ENCODE measurements at places on chromosomes 16 and 17.

GRCh38 chr16:49639739-49640431, 216.0 kb downstream of the ZNF423 start:
- peak; percentile 28 for DNase-seq

- no peak for DNase-seq
Measured at GRCh38 chr16:27240948-27241531, 27.5 kb downstream of the NSMCE1 start.

- no peak for DNase-seq
Measured at GRCh38 chr16:89370081-89370511, 120.3 kb downstream of the ANKRD11 start.

DNA sequence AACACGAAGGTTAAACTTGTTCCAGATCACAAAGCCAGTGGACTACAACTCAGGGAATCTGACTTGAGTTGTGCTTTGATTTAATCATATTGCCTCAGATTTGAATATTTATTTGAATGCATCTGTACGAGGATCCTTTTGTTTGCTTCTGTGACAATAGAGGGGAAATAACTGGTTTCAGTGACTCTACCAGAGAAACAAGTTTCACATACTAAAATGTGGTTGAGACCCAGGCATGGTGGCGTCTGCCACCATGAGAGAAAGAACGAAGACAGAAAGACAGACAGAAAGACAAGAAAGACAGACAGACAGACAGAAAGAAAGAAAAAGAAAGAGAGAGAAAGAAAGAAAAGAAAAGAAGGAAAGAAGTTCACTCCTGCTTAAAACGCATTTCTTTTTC, 24.0 kb downstream of the YWHAE start:
- no peak for DNase-seq

- no peak for DNase-seq
Measured at GRCh38 chr17:77512062-77512946, 371.5 kb downstream of the SEC14L1 start.

DNA sequence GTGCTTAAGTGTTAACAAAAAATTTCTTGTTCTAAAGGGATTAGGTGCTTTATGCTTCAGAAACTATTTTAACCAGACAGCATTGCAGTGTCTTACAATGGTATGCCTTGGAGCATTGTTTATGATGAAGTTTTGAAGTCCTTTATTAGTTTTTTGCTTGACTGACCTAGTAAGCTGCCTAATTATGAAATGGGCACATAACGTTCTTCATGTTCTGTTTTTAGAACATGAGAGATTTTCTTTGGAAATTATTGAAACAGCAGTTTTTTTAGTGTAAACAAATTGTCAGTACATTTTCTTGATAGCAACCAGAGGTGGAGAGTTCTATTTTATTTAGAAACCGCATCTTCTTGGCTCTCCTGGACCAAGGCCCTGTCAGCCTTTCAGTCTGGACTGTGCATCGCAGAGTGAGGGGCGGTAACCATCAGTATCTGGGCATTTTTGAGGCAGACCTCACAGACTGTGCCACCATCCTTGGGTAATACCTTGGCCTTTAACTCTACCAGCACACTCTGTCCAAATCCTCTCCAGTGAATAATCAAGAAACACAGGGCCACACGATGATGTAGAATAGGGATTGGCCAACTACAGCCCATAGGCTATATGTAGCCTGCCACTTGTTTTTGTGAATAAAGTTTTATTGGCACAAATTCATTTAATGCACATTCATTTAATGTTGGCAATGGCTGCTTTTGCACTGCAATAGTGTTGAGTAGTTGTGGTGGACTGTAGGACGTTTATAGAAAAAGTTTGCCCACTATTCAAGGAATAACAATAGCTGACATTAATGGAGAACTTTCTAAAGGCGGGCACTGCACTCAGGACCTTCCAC, 81.1 kb downstream of the VPS35L start:
- no peak for DNase-seq

- DNase-seq, result no peak
Measured at GRCh38 chr16:88308441-88309173, 74.2 kb upstream of the ZNF469 start.

DNA sequence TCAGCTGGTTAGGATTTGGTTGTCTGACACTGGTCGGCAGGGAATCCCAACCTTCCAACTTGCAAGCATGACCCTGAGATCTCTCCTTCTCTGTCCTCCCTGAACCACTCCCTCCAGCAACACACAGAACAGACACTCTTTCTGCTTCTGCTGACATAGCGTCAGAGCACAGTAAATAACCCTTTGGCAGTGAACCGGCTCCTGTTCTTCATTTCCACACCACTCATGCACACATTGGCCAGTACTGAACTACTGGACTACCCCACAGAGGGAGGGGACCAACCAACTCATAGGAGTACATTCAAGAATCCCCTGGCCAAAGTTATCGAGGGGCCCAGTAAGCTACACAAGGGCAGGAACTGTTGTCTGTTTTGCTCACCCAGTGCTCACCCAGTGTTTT, 138.2 kb downstream of the ZNF423 start:
- no peak for DNase-seq

GRCh38 chr17:64130559-64131001, 636 bp upstream of the ERN1 start:
- peak; percentile 53 for DNase-seq

DNA sequence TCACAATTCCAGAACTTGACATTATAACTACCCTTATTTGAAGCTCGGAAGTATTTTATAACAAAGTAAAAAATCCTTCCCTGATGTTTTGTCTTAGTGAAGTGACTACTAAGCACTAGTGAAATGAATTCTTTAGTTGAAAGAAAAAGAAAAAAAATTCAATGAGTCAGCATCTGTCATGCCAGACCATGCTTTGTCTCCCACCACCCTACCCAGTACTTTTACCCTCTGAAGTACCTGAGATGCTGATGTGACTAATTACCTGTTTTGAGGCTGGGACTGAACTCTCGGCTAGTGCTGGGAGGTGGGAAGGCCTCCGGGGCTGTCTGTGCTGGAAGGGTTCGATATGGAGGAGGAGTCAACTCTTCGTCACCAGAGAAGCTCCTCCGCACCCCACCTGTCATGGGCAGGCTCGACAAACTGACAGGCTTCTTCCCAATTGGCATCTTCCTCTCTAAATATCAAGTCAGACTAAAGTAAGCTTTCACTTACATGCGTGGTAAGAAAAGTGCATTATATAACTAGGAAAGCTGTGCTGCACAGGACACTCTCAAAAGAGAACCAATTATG, 19.6 kb downstream of the NME2 start:
- DNase-seq, result no peak

GRCh38 chr16:23869052-23869451, 33.3 kb downstream of the PRKCB start:
- no peak for DNase-seq

- no peak for DNase-seq
Measured at GRCh38 chr16:57906382-57907316, 64.3 kb downstream of the CNGB1 start.

DNA sequence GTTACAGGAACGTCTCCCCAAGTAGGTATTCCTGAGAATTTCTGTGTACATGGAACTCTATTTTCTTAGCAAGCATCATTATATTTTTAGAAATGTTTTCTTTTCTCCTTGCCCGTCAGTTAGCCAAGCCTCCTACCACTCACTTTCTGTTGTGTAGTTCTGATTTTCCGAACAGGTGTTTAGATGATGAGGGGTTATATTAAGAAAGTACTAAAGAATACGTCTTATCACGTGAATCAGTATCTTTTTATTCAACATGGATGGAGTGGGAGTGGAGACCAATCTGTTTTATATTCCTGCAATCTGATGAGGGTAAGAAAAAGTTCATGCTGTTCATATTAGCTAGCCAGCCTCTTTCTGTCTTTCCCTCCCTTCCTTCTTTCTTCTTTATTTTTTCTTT, 29.4 kb downstream of the MSI2 start:
- DNase-seq, result no peak

- no peak for DNase-seq
Measured at GRCh38 chr17:40678902-40679522, 14.0 kb upstream of the KRT222 start.

DNA sequence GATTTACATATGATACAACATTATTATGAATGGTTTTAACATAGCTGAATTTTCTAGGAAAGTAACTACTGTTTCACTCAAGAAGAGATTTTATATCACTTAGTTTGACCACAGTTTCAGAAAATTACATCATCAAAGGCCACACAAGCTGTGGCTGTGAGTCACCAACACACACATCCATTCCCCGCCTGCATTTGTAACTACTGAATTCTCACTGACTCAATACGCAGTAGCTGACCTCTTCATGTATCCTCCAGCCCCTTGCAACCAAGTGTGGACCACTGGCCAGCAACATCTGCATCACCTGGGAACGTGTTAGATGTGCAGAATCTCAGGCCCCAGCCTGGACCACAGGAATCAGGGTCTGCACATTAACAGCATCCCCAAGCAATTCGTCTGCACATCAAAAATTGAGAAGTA, 197.6 kb downstream of the XYLT1 start:
- DNase-seq, result no peak

DNA sequence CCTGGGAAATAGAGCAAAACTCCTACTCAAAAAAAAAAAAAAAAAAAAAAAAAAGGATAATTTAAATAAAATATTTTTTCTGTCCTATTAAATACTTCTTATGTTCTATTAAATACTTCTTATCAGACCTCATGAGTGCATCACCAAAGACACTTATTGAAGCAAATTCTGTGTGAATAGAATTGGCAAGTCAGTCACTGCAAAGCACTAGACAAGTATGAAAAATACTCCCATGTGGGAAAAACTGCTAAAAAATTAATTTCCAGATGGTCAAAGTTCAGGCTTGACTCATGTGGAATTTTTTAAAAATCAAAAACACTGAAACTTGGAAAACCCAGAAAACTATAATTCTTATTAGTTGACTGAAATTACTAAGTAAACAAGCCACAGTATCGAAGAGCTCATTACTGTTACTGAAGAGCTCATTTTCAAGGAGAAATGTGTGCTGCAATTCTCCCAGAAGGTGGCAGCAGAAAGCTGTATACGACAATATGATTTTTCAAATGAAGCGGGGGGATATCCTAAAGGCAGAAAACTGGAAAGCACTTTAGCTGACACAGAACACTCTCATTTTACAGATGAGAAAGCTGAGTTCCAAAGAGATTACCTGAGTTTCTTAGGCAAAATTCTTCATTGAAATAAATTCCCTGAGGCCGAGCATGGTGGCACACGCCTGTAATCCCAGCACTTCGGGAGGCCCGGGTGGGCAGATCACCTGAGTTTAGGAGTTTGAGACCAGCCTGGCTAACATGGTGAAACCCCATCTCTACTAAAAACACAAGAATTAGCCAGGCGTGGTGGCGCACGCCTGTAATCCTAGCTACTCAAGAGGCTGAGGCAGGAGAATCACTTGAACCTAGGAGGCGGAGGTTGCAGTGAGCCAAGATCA, 15.9 kb upstream of the FBXO47 start:
- peak; percentile 52 for DNase-seq

GRCh38 chr16:55512941-55513340, 4.1 kb downstream of the LPCAT2 start:
- no peak for DNase-seq

GRCh38 chr17:31400481-31400950, 9.0 kb downstream of the RAB11FIP4 start:
- DNase-seq, result no peak

DNA sequence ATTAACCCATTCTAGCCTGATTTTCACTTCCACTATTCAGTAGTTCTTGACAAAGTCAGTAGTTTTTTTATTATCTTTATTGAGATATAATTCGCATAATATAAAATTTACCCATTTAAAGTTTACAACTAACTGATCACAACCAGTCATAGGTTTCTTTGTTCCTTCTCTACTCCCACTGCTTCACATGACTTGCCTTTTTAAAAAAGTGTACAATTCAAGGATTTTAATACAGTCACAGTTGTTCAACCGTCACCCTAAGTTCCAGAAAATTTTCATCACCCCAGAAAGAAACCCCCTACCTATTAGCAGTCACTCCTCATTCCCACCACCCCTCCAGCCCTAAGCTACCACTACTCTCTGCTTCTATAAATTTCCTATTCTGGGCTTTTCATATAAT, 162.5 kb downstream of the TRIM37 start:
- DNase-seq, result no peak

DNA sequence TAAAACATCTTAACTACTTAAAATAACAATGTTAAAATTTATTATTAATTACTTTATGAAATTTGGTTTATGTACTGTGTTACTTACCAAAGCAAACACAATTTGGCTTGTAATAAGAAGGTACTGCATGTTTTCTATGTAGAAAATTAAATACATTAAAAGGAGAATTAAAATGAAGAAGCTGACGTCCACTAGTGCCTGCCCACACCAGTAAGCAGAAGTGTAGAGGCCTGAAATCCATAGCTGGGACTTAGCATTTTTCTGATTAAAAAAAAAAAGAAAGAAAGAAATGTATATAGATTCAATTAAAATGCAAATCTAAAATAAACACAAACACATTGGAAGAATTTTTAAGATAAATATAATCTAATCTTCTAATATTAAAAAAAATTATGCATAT, 35.8 kb upstream of the ABCA9 start:
- DNase-seq, result no peak

- no peak for DNase-seq
Measured at GRCh38 chr17:41153856-41154255, 4.2 kb upstream of the KRTAP4-5 start.

DNA sequence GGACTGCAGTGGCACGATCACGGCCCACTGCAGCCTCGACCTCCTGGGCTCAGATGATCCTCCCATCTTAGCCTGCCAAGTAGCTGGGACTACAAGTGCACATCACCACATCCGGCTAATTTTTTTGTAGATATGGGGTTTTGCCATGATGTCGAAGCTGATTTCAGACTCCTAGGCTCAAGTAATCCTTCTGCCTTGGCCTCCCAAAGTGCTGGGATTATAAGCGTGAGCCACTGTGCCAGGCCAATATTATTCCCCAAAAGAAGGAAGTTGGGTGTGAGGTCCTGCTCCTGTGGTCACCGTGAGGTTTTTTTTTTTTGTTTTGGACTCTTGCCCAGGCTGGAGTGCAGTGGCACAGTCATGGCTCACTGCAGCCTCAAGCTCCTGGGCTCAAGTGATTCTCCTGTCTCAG, 1.5 kb downstream of the AMZ2 start:
- no peak for DNase-seq

- DNase-seq, result no peak
Measured at GRCh38 chr17:31967648-31968047, 30.8 kb downstream of the SUZ12 start.

Measured in colonic mucosa (tissue), 4 donors.